ENCODE measurements at places on chromosomes 1 and 21. TPM values are rescaled to one million over a fixed set of nuclear protein-coding genes. Genes with fewer than 3 reads are reported as not detected.
A peak's percentile ranks its signal among the peaks of the same experiment; 100 is the strongest.

Gene PTPN22
- total RNA-seq, result not detected

Gene SPRR2E
- total RNA-seq, result not detected

Gene PPM1J
- 1.1 TPM for total RNA-seq

Gene PLEKHN1
- 0.21 TPM for total RNA-seq

Gene ZYG11A
- total RNA-seq, result 0.21 TPM

Gene FNDC5
- total RNA-seq, result 2.0 TPM

Gene KLHDC9
- 3.7 TPM for total RNA-seq

Gene FALEC
- total RNA-seq, result not detected

GRCh38 chr21:42834726-42835191 is 44.6 kb downstream of the WDR4 start:
- H3K27ac ChIP-seq, result no peak overlapping the region
- peak; percentile 60 for DNase-seq
- peaks cover 12% of the 10 kb centered on the region for H3K27me3 ChIP-seq
- H3K36me3 ChIP-seq, result peaks cover 4% of the 10 kb centered on the region
- no peaks in the 10 kb centered on the region for H3K4me1 ChIP-seq

DNA sequence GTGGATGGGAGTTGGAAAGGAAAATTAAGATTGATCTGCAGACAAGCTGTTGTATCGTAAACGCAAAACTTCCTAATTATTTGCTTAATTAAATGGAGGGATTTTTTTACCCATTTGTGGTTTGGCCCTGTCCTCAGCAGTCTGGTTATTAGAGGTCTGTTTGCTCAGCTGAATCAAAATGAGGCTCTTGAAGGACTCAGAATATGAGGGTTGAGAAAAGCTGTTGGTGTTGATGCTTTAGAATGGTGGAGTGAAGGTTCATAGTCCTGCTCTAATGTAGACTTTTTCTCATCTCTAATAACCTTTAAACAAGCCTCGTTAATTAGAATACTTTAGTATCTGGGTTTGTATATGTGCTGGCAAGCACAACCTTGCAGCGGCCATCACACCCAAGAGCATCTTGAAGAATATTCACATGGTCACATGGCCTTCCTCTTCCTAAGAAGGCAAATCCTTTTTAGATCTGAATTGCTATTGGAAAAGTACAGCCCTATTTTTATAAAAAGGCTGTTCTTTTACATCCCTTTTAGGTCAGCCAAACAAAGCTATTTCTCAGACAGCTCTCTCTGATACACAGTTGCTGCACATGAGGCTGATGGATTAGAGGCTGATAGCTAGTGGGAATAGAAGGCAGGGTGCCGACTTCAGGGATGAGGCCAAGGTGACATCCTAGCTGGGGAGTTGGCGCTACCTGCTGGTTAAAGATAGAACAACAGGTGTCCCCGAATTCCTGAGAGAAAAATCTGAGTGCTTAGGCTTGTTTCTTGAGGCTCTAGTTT is 53.8 kb downstream of the MACF1 start:
- no peak overlapping the region for H3K4me3 ChIP-seq
- peaks cover 10% of the 10 kb centered on the region for H3K36me3 ChIP-seq
- H3K27ac ChIP-seq, result peak overlapping the region; percentile 52
- peaks cover 27% of the 10 kb centered on the region for H3K4me1 ChIP-seq
- no peak for DNase-seq
- no peaks in the 10 kb centered on the region for H3K27me3 ChIP-seq

GRCh38 chr1:97926017-97926708 is 5.3 kb upstream of the DPYD start:
- H3K36me3 ChIP-seq, result no peaks in the 10 kb centered on the region
- H3K4me3 ChIP-seq, result no peak overlapping the region
- H3K27ac ChIP-seq, result no peak overlapping the region
- no peaks in the 10 kb centered on the region for H3K27me3 ChIP-seq
- H3K4me1 ChIP-seq, result peaks cover 8% of the 10 kb centered on the region
- no peak for DNase-seq

DNA sequence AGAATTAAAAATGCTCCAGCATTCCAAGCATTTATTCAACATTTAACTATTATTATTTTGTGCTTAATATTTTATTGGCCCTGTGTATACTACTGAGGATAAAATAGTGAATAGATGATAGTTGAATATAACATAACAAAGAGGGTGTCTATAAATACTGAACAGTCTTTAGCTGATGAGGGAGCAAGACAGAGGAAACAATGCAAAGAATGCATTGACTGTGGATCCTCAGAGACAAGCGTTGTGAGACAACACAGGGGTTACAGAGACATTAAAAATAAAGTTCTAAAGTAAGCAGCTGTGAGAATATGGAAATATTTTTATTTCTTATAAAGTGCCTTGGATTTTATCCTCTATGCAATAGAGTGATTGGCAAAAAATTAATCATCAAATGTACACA is 1133.1 kb downstream of the PLA2G4A start:
- no peak for DNase-seq
- H3K36me3 ChIP-seq, result no peaks in the 10 kb centered on the region
- H3K4me3 ChIP-seq, result no peak overlapping the region
- peaks cover 5% of the 10 kb centered on the region for H3K4me1 ChIP-seq

DNA sequence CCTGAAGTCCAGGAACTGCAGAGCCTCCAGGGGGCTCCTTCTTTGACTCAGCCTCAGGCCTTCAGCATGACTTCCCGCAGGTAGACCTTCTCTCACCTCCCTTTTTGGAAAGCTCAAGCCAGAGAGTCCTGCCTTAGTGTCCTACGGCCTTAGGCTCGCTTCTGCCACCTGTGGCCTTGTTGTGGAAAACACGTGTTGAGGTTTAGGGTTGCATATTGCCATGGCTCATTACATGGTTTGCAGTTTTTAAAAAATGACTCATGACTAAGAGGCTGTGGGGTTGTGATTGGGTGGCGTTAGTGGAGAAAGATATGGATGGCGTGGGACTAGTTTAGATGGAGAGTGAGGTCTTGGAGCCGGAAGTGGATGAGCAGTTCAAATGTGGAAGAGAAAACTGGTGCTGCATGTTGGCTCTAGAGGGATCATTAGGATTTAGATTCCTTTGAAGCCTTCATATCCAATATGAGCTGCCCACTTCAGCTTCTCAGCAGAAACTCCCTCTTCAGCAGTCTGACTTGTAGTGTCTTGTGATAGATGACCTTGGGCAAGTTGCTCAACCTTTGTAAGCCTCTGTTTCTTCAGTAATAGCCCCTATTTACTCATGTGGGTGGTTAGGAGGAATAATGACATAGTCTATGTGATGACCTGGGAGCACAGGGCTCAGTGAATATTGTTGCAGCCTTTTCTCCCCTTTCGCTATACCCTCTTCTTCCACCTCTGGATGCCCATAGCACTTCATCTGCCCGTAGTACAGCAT is 6.5 kb upstream of the FGGY start:
- no peak for DNase-seq
- peaks cover 6% of the 10 kb centered on the region for H3K27me3 ChIP-seq
- no peaks in the 10 kb centered on the region for H3K36me3 ChIP-seq
- no peak overlapping the region for H3K27ac ChIP-seq
- H3K4me1 ChIP-seq, result no peaks in the 10 kb centered on the region

DNA sequence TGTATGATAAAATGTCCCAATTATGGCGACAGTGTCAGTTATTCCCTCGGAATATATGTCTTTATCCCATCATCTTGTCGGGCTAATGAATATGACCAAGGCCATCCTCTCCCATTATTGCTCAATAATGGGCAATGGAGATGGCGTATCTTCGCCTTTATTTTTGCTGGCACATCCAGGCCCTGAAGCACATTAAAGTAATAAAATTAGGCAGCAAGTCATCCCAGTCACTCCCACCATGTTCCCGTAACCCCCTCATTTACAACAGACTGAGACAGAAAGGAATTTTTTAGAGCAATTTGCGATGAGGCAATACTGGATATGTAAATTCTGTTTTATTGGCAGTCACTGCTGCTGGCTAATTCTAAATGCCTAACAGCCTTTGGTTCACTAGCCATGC is 35.3 kb downstream of the CLIC6 start:
- no peak for DNase-seq
- H3K27me3 ChIP-seq, result peaks cover 23% of the 10 kb centered on the region
- H3K36me3 ChIP-seq, result no peaks in the 10 kb centered on the region
- H3K4me1 ChIP-seq, result peaks cover 2% of the 10 kb centered on the region
- no peak overlapping the region for H3K27ac ChIP-seq

DNA sequence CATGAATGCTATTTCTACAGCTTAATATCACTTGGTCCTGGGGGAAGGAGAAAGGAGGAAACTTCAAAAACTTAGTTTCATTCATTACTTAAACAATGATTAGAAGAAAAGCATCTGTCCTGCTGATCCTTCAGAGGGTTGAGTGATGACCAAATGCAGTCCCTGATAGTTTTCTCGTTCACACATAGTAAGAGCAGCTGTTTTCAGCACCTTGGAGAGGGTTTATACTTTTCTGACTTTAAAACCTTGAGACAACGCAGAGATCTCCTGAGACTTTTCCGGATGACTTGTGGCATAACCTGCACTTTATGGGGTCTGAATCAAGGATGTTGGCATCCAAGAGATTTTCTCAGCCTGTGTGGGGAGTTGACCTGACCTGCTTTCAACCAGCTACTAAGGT is 94.0 kb upstream of the KCND3 start:
- no peaks in the 10 kb centered on the region for H3K4me1 ChIP-seq
- H3K36me3 ChIP-seq, result no peaks in the 10 kb centered on the region
- no peaks in the 10 kb centered on the region for H3K27me3 ChIP-seq

DNA sequence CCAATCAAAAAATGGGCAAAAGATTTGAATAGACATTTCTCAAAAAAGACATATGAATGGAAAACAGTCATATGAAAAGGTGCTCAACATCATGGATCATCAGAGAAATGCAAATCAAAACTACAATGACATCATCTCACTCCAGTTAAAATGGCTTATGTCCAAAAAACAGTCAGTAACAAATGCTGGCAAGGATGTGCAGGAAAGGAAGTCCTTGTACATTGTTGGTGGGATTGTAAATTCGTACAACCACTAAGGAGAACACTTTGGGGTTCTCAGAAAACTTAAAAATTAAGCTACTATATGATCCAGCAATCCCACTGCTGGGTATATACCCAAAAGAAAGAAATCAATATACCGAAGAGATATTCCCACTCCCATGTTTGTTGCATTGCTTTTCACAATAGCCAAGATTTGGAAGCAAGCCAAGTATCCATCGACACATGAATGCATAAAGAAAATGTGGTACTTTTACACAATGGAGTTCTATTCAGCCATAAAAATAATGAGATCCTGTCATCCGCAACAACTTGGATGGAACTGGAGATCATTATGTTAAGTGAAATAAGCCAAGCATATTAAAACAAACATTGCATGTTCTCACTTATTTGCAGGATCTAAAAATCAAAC is 17.9 kb downstream of the GBP5 start:
- no peak overlapping the region for H3K27ac ChIP-seq
- no peak for DNase-seq
- H3K4me1 ChIP-seq, result no peaks in the 10 kb centered on the region
- peaks cover 3% of the 10 kb centered on the region for H3K27me3 ChIP-seq
- H3K4me3 ChIP-seq, result no peak overlapping the region

DNA sequence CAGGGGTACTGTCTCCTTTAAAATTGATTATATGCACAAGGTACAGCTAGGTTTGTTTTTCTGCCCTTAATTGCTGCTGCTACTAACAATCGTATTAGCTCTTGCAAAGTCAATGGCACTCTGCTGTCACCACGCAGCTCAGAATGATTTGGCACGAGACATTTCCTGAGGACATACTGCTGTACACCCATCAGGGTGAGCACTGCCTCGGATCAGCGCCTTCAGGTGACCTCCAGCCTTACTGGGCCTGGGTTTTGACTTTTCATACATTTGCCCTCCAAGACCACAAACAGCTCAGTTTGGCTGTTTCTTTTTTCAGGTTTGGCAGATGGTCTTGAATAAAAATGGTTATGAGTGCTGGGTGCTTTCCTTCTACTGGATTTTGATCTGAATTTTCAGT is 110.9 kb downstream of the NTPCR start:
- no peaks in the 10 kb centered on the region for H3K27me3 ChIP-seq
- no peak for DNase-seq
- no peaks in the 10 kb centered on the region for H3K4me1 ChIP-seq
- H3K36me3 ChIP-seq, result peaks cover 11% of the 10 kb centered on the region

DNA sequence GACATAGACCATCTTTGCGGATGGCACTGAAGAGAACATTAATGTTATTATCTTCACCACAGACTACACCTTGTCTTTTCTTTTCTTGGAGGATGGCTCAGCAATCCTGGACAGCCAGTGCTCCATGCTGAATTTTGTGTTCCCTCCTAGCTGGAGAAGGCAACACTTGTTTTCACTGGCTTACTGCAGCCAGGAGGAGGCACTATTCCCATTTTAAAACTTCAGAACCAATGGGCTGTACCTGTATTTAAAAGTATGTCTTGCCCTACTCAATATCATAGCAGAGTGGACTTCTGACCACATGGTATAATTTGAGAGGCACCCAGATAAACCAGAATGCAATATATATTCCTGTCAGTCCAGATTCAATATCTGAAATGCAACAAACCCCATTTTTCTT is 53.3 kb upstream of the POGK start:
- no peak for DNase-seq
- peaks cover 5% of the 10 kb centered on the region for H3K27me3 ChIP-seq
- no peaks in the 10 kb centered on the region for H3K36me3 ChIP-seq
- H3K27ac ChIP-seq, result no peak overlapping the region

DNA sequence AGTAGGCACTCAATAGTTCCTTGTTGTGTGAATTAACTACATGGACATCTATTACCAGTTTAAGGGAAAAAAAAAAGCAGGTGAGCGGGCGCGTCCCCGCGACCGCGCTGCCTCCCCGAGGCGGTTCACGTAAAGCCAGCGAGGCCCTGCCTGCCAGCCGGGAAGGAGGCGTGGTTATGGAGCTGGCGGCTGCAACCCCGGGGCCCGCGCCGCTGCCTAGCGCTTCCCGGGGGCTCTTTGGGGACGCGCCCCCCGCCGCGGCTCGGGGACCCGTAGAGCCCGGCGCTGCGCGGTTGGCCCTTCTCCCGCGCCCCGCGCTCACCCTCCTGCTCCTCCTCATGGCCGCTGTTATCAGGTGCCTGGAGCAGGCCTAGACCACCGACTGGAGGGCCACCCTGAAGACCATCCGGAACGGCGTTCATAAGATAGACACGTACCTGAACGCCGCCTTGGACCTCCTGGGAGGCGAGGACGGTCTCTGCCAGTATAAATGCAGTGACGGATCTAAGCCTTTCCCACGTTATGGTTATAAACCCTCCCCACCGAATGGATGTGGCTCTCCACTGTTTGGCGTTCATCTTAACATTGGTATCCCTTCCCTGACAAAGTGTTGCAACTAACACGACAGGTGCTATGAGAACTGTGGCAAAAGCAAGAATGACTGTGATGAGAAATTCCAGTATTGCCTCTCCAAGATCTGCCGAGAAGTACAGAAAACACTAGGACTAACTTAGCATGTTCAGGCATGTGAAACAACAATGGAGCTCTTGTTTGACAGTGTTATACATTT is 2.6 kb upstream of the CC2D1B start:
- DNase-seq, result no peak
- H3K36me3 ChIP-seq, result peaks cover 4% of the 10 kb centered on the region
- H3K27ac ChIP-seq, result no peak overlapping the region
- peaks cover 24% of the 10 kb centered on the region for H3K4me1 ChIP-seq
- H3K27me3 ChIP-seq, result no peaks in the 10 kb centered on the region

- DNase-seq, result no peak
- no peak overlapping the region for H3K27ac ChIP-seq
- no peak overlapping the region for H3K4me3 ChIP-seq
- peaks cover 11% of the 10 kb centered on the region for H3K4me1 ChIP-seq
These were observed 8.7 kb downstream of the FAM131C start for GRCh38 chr1:16064536-16065268.

GRCh38 chr1:202122639-202123335 is at the start of gene GPR37L1:
Gene GPR37L1, plus strand, starts transcription at chr1:202122917. Its CDS starts 47 bp downstream, at chr1:202122964.
- DNase-seq, result no peak
- H3K4me3 ChIP-seq, result no peak within 1 kb of the TSS
- H3K36me3 ChIP-seq, result no peaks in the 10 kb centered on the region
- H3K27ac ChIP-seq, result no peak within 1 kb of the TSS

- DNase-seq, result no peak
- no peaks in the 10 kb centered on the region for H3K36me3 ChIP-seq
- H3K27ac ChIP-seq, result no peak overlapping the region
- no peaks in the 10 kb centered on the region for H3K4me1 ChIP-seq
- H3K4me3 ChIP-seq, result no peak overlapping the region
- H3K27me3 ChIP-seq, result no peaks in the 10 kb centered on the region
These were observed 377.8 kb downstream of the USH2A start for GRCh38 chr1:216045400-216045799.
